ENCODE measurements at places on chromosomes 11 and 22.

DNA sequence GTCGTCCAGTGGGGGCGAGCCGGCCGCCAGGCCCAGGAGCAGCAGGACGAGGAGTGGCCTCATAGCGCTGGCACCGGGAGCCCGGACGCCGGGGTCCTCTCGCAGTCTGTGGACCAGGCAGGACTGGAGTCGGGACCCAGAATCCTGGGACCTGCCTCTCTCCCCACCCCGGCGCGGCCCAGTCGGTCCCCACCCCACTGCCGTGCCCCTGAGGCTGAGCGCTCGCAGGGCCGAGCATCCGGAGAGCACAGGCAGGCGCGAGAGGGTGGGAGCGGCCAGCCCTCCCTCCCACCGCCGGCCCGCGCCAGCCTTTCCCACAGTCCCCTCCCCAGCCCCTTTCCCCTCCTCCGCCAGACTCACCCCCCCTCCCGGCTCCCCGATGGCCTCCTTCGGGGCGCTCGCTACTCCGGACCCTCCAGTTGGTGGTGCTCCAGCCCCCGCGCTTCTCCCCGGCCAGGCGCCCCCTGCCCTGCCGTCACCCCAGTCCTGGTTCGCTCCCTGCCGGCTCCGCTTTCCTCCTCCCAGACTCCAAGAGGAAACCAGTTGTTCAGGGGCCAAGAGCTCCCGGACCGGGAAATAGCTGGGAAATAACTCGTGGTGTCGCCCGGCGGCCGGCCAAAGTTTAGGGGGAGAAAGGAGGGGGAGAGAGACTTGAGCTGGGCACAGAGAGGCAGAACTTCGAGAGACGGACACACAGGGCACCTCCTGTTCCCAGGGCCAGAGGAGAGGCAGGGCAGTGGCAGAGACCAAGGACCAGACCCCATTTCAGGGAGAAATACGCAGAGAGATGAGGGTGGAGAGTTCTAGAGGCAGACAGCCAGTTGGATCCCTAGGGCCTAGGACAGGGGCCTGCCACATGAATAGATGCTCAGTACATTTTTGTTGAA lies at the start of gene C1QTNF5:
TSS of gene C1QTNF5 (minus strand) at position 549 of the 887 bp plus-strand sequence. CDS start at position 63, 486 bp downstream.
- peak; percentile 93 for DNase-seq

- DNase-seq: no peak
These were observed 30.9 kb downstream of the EIF3F start for GRCh38 chr11:8017894-8018483.

DNA sequence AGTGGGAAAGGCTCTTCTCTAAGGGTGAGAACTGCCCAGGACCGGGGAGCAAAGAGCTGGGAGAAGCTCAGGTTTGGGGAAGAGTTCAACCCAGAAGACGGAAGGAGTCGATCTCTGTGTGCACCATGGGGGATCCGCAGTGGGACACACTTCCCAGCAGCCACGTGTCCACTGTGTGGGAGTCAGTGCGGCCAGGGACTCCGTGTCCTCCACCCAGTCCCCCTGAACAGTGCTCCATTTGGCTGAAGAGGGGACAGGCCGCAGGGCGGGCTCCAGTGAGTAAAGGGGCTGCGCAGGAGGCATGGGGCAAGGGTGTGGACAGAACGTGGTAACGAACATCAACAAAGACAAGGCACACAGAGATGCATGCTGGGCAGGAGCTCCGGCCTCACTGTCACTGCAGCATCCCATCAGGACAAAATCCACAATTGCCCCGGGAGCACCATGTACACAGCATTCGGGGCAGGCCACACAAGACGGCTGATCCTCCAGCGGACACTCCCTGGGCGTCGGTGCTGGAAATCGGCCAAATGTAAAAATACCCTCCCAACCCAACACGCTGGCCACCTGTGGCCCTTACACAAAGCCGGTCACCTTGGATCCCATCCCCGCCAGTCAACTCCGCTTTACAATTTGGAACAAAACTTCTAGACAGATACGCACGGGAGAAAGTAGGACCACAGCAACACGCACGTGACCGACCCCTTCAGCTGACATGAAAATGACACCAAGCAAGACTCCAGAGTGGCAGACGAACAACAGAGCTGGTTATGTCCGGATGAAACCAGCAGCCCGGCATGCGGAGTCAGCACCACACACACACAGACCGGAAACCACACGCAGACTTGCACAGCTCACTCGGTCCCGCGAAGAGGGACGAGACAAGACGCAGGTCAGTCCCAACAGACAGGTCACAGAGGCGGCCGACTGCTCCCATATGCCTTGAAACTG lies 366.8 kb downstream of the SHANK2 start:
- no peak for DNase-seq

GRCh38 chr22:24005201-24005600 lies at the start of gene GSTT4:
GSTT4 (minus strand) TSS chr22:24005453; CDS start chr22:24005356, 97 bp downstream.
- DNase-seq: peak; percentile 61
